ENCODE measurements at places on chromosomes 4 and X. TPM values are rescaled to one million over a fixed set of nuclear protein-coding genes. Genes with fewer than 3 reads are reported as not detected.

The RIPPLY1 gene
- not detected for total RNA-seq

The DCK gene
- 7.3 TPM for total RNA-seq

The NPY5R gene
- total RNA-seq, result 0.15 TPM

The DGKK gene
- not detected for total RNA-seq

The ART3 gene
- 23.4 TPM for total RNA-seq

The CLCN3 gene
- 42.5 TPM for total RNA-seq

The SSX3 gene
- total RNA-seq, result not detected

The ARMCX4 gene
- total RNA-seq, result 7.6 TPM

The PLXNB3 gene
- total RNA-seq, result 5.9 TPM

The ARMCX1 gene
- 29.3 TPM for total RNA-seq

The SH3TC1 gene
- 11.7 TPM for total RNA-seq
